ENCODE measurements at places on chromosomes 3 and 15.
A peak's percentile ranks its signal among the peaks of the same experiment; 100 is the strongest.

GRCh38 chr15:40325700-40326099, 2.2 kb downstream of the INAFM2 start:
- no peak for DNase-seq

DNA sequence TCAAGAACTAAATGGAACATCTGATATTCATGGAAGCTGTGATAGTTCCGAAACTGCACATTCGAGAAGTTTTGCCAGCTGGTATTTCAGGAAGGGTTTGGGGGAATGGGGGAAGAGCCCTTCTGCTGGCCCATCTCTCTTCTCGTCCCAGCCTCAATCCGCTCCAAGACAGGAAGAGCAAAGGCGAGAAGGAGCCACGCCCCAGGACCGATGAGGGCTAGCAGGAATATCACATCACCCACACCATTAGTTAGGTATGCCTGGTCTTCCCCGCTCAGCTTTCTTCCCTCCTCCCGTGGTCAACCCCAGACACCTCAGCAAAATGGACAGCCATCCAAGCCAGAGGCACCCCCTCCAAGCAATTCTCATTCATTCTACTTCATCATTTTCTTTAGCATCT, 14.9 kb upstream of the PCSK6 start:
- DNase-seq, result no peak

- DNase-seq, result peak; percentile 41
Measured at GRCh38 chr3:118817748-118818165, 216.9 kb downstream of the IGSF11 start.

- DNase-seq, result no peak
Measured at GRCh38 chr3:193983846-193984818, 151.8 kb upstream of the HES1 start.

GRCh38 chr15:79930516-79930915, 33.7 kb upstream of the MTHFS start:
- no peak for DNase-seq

DNA sequence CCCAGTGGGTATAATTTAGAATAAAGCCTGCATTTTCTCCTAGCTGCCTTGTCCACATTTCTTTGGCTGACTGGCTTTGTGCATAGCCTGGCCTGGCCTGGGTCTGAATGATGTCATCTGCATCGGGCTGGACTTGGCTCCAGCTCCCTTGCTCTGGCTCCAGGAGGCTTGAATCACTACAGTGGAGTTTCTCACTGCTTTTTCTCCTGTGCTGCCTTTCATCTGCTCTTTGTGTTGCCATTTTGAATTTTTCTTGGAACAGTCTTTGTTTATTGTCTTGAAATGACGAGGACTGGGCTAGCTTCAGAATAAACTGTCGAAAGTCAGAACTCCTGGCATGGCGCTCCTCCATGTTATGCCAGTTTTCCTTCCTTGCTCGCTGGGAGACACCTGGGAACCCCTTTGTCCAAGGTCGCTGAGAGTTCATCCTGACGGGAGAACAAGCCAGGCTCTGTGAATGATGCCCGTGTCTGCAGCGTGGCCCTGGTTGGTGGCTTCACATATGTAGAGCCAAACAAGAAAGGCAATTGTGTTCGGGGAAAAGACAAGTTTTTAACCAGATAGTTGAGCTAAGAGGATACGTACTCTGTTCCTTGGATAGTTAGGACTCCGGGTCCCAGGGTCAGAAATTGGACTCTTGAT, 258.9 kb downstream of the PDZRN3 start:
- DNase-seq, result no peak

- DNase-seq, result no peak
Measured at GRCh38 chr15:60264566-60264965, 133.2 kb downstream of the ANXA2 start.

DNA sequence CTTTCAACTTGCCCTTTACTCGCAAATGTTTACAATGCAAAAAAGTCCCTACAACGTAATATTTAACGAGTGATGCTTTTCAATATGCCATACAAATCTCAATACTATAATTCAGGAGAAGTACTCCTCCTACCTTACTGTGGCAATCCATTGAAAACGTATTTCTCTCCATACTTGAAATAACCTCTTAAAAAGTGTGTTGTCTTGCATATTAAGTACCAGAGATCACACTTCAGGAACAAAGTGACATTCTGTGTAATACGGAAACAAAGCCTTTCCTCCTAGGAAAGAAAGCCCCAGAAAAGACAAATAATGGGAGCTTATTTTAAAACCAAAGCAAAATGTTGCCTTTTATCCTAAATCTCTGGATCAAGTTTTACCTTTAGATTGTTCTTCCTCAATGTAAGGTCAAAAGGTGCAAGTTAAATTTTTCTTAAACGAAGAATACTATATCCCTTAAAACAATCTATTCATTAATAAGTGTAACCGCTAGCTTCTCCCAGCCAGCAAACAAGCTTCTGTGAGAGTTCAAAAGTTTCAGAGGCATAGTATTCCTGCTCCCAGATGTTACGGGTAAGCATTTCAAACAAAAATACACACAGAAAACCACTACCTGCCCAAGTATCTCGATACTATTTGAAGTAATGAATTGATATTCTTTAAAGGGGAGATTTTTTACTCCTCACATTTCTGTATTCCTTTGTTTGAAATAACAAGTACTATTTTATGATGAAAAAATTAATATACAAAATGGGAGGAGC, 1.7 kb downstream of the TJP1 start:
- DNase-seq, result no peak

- no peak for DNase-seq
Measured at GRCh38 chr3:146948186-146948585, 343.0 kb upstream of the PLSCR5 start.

GRCh38 chr15:31262143-31262530, 64.5 kb upstream of the KLF13 start:
- no peak for DNase-seq

- no peak for DNase-seq
Measured at GRCh38 chr3:66039590-66039887, 821 bp upstream of the MAGI1 start.

- no peak for DNase-seq
Measured at GRCh38 chr3:151227266-151227806, 24.3 kb upstream of the GPR171 start.

DNA sequence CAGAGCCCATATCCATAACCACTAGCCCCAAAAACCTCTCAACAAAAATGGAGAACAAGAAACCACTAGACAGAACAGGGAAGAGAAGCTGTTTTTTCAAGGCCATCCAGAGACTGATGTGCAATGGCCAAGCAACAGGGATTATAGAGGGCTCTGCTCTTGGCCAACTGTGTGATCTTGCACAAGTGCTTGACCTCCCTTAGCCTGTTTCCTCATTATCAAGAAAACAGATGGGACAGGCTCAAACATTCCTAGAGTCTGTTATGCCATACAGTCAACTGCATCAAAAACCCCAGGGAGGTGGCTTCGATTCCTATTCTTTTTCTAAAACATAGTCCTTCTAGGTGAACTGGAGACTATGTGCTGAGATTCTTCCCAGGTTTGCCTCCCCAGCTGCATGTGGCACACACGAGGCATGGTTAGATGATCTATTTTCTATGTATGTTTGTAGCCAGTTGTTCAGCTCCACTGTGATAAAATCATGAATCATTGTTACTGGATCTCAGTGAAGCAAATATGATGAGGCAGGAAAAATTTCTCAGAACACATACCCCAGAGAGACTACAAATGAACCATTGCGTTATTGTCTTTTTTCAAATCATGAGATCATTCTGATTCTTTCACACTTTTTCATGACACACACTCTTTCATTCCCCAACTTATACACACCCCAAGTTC, 132.9 kb upstream of the TGFBR2 start:
- no peak for DNase-seq

GRCh38 chr3:127717357-127718244, 44.8 kb downstream of the ABTB1 start:
- no peak for DNase-seq

DNA sequence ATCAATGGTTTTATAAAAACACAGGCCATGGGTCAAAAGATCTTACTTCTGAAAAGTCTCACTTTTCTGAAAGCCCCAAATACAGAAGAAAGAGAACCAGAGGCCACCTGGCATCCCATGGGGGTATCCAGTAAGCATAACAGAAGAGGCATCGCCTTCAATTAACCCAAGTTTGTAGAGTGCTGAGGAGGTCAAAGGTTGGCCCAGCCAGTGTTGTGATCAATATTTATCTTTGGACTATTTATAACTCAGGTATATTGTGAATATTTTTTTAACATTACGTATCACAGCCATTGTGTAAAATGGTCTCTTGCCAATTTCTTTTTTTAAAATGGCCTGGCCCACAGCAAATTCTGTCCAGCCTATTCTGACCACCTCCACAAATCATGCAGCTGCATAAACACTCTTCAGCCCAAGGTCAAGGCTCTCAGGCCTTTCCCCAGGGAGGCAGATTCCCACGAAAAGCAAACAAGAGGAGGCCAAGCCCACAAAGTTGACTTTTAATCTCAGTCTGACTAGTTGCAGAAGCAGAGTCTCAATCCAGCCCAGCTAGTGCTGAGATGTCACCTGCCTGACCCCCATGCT, 26.2 kb upstream of the SPTBN5 start:
- no peak for DNase-seq

GRCh38 chr15:92499731-92500530, 106.2 kb downstream of the ST8SIA2 start:
- no peak for DNase-seq

- no peak for DNase-seq
Measured at GRCh38 chr15:85488997-85489396, 108.6 kb downstream of the AKAP13 start.

GRCh38 chr15:60573936-60574335, 95.0 kb upstream of the ICE2 start:
- DNase-seq, result no peak

- DNase-seq, result no peak
Measured at GRCh38 chr3:126028096-126028495, 55.8 kb downstream of the SLC41A3 start.

- no peak for DNase-seq
Measured at GRCh38 chr3:38725726-38726419, 76.4 kb upstream of the SCN5A start.
